Mesenchymal stem cell (in vitro differentiated cells and primary cell): ENCODE measurements at places on chromosomes 12 and 14.
A peak's percentile ranks its signal among the peaks of the same experiment; 100 is the strongest.

DNA sequence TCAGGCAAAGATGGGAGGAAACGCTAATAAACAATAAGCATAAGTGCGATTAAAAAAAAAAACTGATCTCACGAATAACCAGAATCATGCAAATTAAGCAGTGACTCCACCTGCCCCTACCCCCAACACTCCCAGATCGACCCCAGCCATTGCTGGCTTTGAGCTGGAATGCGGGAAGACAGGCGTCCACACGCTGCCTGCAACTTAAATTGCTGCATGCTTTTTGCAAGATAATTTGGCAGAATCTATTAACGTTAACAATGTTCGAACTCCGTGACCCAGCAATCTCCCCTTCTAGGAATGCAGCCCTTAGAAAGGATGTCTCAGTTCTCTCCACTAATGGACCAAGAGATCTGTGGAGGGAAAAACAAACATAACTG, 935 bp upstream of the CKB start:
- H3K4me1 ChIP-seq = peaks cover 74% of the 10 kb centered on the region
- DNase-seq = no peak
- no peak overlapping the region for H3K4me3 ChIP-seq

DNA sequence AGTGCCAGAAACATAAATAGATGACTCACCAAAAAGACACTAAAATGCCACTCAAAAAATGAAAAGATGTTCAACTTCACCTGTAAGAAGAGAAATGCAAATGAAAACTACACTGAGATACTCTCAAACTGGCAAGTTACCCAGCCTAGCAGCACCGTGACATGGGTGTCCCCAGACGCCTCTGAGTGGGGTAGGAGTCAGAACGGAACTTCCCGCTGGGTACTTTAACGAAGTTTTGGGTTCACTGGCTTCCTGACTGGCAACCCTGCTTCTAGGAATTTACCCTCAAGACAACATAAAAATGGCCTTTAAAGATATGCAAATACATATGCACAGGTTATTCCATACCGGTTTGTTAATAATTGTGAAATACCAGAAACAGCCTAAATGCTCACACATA, 52.6 kb downstream of the RIMBP2 start:
- no peak for DNase-seq
- no peaks in the 10 kb centered on the region for H3K27me3 ChIP-seq
- no peaks in the 10 kb centered on the region for H3K36me3 ChIP-seq

DNA sequence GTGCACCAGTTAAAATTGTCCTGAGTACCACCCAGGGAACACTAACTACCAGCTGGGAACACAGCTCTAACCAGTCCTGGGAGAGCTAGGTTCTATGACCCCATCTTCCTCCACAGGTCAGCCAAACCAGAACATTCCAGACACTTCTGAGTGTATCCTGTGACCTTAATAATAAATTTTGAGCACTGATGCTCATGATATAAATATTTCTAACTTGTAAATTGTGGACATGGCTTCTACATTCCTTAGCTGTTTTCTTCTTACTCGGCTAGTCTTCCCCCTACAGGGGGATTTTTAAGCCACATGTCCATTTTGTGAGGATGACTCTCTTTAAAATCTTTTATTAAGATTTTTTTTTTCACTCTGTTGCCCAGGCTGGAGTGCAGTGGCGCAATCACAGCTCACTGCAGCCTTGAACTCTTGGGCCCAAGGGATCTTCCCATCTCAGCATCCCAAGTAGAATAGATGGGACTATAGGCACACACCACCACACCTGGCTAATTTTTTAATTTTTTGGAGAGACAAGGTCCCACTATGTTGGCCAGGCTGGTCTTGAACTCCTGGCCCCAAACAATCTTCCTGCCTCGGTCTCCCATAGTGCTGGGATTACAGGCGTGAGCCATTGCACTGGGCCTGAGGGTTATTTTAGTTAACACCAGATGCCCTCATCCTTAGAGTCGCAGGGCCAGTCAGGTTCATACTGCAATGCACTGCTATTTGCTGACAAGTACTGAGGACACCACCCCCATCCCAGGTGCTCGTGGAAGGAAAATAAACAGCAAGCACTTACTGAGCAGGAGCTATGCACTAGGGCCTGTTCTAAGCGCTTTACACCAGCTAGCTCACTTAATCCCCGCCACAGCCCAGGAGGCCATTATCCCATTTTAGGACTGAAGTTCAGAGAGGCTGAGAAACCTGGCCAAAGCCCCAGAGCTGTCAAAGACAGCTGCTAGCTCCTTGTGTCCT, 142.6 kb upstream of the NCOR2 start:
- no peak overlapping the region for H3K4me3 ChIP-seq
- H3K36me3 ChIP-seq = peaks cover 6% of the 10 kb centered on the region
- H3K27me3 ChIP-seq = no peaks in the 10 kb centered on the region
- peaks cover 15% of the 10 kb centered on the region for H3K4me1 ChIP-seq
- peak; percentile 69 for DNase-seq

DNA sequence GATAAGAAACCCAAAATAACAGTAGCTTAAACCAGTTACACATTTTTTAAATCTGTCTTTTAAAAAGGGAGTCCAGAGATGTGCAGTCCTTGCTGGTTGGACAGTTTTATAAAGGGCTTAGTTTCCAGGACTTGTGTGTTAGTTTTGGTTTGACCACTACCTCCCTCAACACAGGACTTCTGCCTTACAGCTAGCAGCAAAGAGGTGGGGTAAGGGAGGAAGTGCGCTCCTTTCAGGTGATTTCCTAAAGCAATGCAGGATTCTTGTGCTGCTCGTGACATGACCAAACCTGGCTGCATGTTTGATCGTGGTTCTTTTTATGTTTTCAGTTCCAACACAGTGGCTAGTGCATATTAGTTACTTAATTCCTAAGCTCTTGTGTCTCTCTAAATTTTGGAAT, 266.2 kb downstream of the TMTC2 start:
- no peaks in the 10 kb centered on the region for H3K27me3 ChIP-seq

DNA sequence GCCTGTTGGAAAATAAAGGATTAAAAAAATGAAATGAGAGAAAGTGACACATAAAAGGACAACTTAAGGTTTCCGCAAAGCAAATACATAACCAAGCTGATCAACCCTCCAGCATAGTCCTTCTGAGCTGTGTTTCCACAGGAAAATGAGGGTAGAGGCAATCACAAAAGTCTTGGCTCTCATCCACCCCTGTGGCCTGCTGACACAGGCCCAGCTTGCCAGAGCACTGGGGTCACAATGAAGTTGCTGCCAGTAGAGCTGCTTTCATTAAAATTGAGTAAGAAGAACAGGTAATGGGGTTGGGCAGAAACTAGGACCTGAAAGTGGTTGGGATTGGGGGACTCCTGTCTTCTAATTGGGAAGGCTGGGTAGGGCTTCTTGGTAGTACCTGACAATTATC, 65.9 kb downstream of the RERG start:
- no peaks in the 10 kb centered on the region for H3K27me3 ChIP-seq
- H3K4me3 ChIP-seq = no peak overlapping the region
- no peaks in the 10 kb centered on the region for H3K4me1 ChIP-seq
- H3K27ac ChIP-seq = no peak overlapping the region

- H3K36me3 ChIP-seq = no peaks in the 10 kb centered on the region
- no peaks in the 10 kb centered on the region for H3K4me1 ChIP-seq
- H3K4me3 ChIP-seq = no peak overlapping the region
- DNase-seq = no peak
Measured at GRCh38 chr12:126734710-126735109, 1532.3 kb upstream of the TMEM132C start.
